Activated CD8-positive, alpha-beta memory T cell treated with anti-CD3 and anti-CD28 coated beads for 24 hours (primary cell): ENCODE measurements at places on chromosomes 5 and 9.

GRCh38 chr5:97229688-97230285, 46.7 kb upstream of the RIOK2 start:
- no peak for DNase-seq

DNA sequence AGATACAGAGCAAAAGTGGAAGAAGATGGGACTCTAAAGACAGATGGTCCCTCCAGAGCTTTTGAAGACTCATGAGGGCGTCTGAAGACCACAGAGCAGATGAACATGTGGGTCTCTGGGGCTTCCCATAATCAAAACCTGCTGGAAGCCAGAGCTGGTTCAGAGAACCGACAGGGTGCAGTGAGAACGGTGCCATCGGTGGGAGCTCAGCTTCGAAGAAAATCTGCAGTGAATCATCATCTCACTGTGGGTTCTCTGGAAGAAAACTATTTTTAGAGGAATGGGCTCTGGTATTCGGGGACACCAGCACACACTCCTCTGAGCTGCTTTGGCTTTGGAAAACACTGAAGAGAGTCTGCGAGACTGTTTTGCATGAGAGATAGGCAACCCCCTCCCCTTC, 222.4 kb upstream of the PANK3 start:
- no peak for DNase-seq

- DNase-seq, result no peak
Measured at GRCh38 chr9:37151812-37152211, 31.4 kb downstream of the ZCCHC7 start.

DNA sequence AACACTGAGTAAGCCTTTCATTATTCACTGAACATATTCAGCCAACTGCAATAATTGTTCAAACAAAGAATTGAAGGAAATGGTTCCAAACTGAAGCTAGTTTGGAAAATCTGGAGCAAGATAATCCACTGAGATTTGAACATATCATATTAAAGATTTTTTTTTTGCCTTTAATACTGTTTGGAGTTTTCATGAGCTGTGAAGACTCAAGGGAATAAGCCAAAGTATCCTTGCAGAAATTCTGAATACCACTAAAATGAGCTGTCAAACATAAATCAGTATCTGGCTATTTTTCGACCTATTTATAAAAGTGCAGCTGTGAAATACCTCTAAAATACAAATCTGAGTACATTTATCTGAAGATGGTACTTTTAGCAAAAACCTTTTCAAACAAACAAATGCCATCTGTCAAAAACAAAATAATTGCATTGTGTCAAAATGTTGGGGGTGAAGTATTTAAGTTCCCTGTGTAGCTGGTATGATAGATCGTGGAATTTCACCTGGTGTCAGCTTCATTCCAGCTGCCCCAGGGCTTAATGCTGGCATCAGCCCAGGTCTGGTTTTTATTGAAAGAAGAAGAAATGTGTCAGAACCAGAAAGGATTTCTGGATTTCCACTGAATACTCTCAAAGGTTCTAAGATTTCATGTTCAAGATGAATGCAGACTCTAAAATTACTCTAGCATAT, 149.0 kb upstream of the GRAMD2B start:
- no peak for DNase-seq

GRCh38 chr9:107309271-107309670, 26.2 kb downstream of the RAD23B start:
- no peak for DNase-seq

- DNase-seq, result no peak
Measured at GRCh38 chr5:56763711-56764466, 51.5 kb upstream of the MAP3K1 start.

GRCh38 chr9:121930956-121931355, 162.2 kb downstream of the TTLL11 start:
- no peak for DNase-seq

DNA sequence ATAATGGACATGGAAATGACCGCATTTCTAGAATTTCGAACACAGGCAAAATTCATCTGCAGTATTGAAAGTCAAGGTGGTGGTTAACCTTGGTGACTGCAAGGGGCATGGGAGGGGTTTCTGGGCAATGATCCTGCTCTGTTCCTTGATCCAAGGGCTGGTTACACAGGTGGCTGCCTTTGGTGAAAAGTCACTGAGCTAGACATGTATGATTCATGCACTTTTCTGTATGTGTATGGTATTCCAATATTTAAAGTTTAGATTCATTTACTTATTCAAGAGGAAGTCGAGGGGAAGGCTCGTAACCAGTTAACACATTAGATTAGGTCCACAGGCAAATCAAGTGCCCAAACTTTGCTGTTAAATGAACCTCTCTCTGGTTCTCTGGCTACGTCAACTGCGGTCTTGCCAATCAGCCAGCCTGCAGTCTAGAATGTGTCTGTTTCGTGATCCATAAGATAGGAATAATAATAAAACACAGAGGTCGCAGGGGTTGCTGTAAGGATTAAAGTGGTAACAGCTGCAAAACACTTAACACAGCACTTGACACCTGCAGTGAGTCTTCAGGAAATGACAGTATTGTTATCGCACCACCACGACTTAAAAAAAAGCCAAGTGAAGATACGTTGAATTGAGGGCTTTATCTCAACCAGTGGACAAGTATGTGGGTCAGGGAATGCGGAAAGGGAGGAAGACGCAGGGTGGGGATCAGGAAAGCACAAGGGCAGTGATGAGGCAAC, 92.5 kb downstream of the TLE1 start:
- no peak for DNase-seq

- DNase-seq, result no peak
Measured at GRCh38 chr5:73821003-73821402, 195.0 kb downstream of the ARHGEF28 start.

DNA sequence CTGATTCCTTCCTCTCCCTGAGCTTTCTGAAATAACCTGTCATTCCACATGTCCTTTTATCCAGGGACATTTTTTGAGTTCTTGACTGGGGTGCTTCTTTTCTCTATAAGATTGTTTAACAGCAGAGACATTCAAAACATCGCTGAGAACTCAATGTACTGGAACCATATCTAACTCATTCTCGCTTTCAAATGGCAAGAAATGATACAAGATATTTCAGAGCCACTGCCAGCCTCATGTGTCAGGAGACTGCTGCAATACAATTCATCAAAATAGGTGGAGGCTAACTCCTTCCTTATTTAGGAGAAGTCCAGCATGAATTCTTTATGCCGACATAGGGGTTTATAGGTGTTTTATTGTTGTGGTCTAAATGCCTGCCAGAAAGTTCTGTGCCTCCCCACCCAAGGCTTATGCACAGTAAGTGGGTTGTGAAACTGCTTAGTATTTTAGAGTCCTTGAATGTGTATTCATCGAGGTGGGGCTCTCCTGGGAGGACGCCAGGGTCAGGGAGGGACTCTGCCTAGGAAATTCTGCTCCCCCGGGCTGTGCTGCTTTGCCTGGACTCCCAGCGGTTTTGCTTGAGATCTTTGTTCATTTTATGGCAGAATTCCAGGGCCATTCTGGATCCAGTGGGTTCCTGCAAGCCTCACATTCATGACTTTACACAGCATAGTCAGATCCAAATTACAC, 53.9 kb downstream of the ZNF474 start:
- DNase-seq, result no peak

GRCh38 chr5:63596254-63596653, 366.0 kb downstream of the HTR1A start:
- DNase-seq, result no peak

- no peak for DNase-seq
Measured at GRCh38 chr9:93686127-93686879, 109.9 kb downstream of the PHF2 start.

DNA sequence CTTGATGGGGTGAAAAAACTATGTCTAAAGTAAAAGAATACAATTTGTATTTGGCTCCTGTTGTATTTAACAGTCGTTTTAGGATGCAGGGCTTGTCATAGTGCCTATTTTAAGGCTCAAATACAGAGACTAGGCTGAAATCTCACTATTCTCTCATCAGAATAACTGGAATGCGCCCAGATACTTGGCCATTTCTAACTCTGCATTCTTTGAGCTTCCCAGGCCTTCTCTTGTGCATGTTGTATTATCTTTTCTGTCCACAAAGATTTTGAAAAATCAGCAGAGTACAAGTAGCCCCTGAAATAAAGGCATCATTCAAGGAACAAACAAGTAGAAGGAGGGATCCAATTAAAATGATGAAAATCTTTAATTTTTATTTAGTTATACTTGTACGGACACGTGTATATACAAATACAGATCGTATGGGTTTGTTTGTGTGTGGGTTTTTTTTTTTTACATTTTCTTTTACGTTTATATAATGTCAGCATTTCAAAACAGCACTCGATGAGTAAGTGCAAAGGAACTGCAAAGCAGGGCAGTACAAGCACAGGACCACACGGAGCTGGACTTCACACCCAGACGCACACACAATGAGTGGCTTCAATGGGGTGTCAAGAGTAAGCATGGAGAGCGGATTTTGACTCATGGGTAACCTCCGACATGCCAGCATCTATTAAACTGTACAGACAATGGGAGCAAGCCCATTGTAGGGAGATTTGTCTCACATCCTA, 294.0 kb downstream of the EFNA5 start:
- DNase-seq, result no peak

DNA sequence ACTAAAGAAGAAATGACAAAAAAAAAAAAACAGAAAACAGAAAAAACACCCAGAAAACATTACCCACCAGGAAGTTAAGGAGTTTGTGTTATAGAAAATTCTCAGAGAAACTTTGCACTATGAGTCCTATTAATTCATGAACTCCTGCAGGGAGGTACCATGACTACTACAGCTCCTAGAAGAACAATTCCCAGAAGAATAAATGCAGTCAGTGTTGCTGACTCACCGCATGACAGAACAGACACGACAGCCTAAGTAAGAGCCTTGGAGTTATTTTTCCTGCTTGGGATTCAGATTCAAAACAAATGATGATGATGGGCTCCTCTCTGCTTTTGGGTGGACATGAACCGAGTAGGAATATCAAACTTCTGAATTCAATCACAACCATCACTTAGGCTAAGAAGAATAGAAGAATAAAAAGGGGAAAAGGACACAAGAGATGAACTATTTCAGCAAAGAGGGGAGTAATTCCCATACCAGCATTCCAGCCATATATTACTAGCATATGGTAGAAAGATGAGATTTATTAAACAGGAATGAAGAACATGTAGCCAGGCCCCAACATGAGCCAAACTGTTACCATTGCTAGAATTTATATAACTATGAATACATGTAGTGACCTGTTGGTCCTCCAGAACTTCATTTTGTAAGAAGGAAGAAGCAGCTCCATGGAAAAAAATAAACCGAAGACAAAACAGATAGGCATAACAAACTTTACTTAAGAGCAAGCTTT, 209.6 kb upstream of the PDE4D start:
- DNase-seq, result no peak

GRCh38 chr5:5666369-5666768, 243.9 kb downstream of the ICE1 start:
- DNase-seq, result no peak

DNA sequence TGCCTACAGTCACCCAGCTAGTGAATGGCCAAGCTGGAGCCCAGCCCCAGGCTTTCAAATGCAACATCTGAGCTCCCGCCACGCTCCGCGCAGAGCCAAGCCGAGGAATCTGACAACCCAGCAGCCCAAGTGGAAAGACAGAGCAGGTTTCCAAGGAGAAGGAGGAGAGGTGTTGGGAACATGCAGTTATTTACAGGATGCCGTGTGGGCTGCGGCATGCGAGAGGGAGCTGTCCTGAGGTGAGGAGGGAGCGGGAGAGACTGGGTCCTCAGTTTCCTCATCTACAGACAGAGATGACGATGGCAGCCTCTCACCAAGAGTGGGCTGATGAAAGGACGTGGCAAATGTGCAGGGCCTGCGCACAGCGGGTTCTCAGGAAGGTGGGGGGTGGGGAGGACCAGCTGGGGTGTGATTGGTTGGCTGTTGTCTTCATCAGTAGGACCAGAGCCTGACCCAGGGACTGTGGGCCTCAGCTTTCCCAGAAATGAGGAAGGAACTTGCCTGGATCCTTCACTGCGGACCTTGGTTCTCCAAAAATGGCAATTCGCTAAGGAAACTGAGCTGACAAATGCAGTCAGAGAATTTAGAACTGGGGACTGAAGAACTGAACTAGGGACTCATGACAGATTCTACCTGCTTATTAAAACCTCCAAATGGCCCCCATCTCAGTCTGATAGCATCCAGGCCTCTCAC, 14.8 kb upstream of the CPLX2 start:
- no peak for DNase-seq

- DNase-seq, result no peak
Measured at GRCh38 chr5:152124409-152125041, 199.9 kb upstream of the GLRA1 start.

GRCh38 chr9:35962126-35962906, 4.4 kb upstream of the OR2S2 start:
- no peak for DNase-seq

DNA sequence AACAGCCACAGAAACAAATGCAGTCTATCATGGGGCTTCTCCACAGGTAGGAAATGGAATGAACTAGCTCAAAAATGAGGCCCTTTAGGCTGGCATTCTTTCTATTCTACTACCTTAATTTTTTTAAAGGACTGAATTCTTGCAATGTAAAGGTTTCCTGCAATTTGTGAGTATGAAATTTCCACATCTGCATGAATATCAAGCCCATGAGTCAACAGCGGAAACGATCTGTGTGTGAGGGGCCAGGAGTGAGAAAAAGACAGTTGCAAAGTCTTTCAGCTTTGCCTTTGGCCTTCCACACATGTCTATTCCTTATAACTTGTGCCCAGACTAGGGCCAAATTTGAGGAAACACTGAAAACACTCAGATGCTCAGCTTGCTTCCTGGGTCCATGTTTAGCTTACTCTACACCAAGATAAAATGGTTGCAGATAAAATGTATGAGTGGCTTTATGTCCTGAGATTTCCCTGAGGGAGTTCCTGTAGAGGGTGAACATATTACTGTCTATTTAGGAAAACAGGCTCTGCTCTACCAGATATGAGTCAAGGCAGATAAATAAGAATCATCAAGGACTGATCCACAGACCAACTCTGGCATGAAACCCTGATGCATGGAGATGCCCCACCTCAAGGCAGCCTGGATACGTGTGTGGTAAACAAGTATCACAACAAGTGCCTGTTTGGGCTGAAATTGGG, 46.5 kb downstream of the RETREG1 start:
- DNase-seq, result no peak

DNA sequence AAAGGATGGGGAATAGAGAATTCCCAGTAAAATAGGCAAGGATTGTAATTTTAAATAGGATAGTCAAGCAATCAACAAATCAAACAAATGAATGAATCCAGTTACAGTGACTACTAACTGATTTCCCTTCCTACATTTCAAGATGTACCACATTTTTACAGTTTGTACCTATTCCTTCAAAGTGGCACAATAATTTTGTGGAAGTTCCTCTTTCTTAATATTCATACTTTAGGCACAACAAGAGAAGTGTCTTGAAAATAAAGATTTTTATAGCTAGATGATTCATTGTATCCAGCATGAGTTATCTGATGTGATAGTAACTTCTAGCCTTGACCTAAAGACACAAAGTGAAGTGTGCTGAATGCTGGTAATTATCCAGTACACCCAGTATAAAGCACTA, 122.2 kb upstream of the ACOT12 start:
- DNase-seq, result no peak

- DNase-seq, result no peak
Measured at GRCh38 chr5:135386886-135387628, 12.0 kb downstream of the MACROH2A1 start.
